ENCODE measurements at places on chromosomes 6 and 20. TPM values are rescaled to one million over a fixed set of nuclear protein-coding genes. Genes with fewer than 3 reads are reported as not detected.

Gene GABRR1
- polyA plus RNA-seq = not detected

DNA sequence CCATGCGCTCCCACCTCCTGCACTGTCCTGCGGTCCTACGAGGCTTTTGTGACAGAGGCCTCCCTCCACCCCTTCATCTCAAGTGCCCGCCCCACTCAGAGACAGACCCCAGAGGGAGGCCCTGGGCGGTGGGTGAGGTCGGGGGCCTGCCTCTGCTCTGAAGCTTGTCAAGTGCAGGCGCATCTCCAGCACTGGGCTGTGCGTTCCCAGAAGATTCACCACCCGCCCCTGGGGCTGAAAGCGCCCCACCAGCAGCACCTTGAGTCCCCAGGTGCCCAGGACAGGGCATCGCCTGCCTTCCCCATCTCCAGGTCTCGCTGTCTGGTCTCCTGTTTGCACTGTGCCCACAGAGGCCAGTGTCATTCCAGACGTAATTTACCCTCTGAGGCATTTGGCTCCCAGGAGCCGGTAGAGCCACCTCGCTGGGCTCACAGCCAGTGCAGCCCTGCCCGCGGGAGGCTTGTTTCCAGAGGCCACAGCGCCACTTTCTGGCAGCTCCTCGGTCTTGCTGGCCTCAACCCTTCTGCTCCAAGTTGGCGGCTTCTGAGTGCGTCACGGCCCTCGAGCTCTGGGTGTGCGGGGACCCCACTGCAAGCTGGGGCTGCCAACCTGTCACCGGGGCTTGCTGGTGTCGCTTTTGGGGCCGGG lies 191.1 kb downstream of the TAF4 start:
- no peaks in the 10 kb centered on the region for H3K4me1 ChIP-seq
- no peak for DNase-seq
- H3K27ac ChIP-seq = no peak overlapping the region
- H3K36me3 ChIP-seq = no peaks in the 10 kb centered on the region
- no peak overlapping the region for H3K4me3 ChIP-seq

DNA sequence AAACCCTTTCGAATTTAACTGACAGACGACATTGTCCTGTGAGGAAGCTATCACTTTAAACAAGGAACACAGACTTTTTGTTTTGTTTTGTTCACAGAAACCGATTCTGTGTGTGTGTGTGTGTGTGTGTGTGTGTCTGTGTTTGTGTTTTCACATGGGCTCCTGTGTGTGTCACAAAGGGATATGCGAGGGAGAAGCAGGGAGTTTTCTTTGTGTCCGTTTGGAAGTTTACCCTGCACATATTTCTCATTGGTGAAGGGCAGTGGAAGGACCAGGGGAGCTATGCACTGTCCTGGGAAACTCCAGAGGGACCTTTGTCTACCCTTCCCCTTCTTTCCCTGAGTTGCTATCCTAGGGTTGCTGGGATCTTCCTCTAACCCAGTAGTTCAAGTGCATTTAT lies 17.7 kb downstream of the POM121L2 start:
- H3K27ac ChIP-seq = no peak overlapping the region
- H3K27me3 ChIP-seq = peaks cover 99% of the 10 kb centered on the region
- no peak overlapping the region for H3K4me3 ChIP-seq
- no peak for DNase-seq

Gene GJA10
- polyA plus RNA-seq = not detected

DNA sequence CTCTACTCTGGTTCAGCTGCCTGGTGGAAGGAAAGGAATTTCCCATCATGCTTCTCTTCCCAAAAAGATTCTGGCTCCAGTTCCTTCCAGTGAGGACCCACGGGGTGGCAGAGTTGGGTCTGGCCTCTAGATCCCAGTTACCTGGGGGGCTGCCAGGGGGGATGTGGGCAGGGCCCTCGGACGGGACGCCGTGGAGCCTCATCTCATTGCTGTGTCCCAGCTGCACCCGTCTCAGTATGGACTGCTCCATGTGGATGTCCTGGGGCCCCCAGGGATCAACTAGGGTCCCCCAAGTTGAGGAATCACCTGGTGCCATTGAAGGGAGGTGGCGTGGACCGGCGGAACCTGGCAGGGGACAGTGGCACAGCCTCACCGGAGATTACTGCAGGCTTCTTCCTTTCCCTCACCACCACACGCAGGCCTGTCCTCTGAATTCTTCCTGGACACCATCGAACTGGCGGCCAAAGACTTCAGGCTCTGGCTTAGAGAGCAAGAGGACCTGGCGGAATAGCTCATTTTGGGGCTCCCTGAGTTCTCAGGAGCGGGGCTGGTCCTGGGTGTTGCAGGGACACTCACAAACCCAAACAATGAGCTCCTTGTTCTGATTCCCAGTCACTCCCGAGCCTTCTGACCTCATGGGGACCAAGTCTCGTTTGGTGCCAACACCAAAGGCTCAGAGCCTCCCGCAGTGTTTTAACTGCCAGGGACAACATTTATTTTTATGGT lies 8.5 kb downstream of the ZBP1 start:
- no peak overlapping the region for H3K4me3 ChIP-seq
- H3K27ac ChIP-seq = no peak overlapping the region
- no peaks in the 10 kb centered on the region for H3K36me3 ChIP-seq
- H3K27me3 ChIP-seq = no peaks in the 10 kb centered on the region

DNA sequence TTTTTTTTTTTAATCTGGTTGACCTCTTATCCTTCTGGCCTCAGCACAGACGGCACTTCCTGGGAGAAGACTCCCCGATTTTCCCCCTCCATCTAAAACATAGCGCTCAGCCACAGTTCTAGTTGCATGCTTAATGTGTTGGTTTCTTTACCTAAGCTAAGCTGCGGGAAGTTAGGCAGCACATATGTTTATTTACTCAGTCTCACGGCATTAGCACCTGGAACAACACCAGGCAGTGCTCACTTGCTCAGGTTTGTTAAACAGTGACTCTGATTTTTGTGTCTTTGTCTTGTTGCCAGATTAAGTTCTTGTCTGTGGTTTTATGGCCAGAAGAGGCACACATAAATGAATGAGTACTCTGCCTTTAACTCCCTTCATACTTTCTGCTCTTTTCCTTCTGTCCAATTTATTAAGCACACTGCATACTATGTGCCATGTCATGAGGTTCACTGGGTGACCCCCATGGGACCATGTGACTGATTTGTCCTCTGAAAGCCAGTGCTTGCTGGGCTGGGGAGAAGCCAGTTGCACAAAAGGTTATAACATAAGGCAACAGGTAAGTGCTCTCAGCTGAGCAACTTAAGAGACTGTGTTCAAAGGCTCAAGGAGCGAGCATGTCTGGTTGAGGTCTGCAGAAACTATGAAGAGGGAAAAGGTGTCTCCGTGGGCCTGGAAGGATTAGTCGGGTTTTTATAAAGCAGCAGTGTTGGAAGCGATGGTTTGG lies 93.6 kb downstream of the RPP40 start:
- no peak overlapping the region for H3K27ac ChIP-seq
- no peaks in the 10 kb centered on the region for H3K36me3 ChIP-seq
- H3K27me3 ChIP-seq = no peaks in the 10 kb centered on the region
- DNase-seq = no peak

- no peaks in the 10 kb centered on the region for H3K27me3 ChIP-seq
- no peak for DNase-seq
- no peak overlapping the region for H3K27ac ChIP-seq
- no peak overlapping the region for H3K4me3 ChIP-seq
Measured at GRCh38 chr6:169115632-169116031, 138.0 kb downstream of the THBS2 start.

- peak overlapping the region; percentile 1 for H3K4me3 ChIP-seq
- no peaks in the 10 kb centered on the region for H3K27me3 ChIP-seq
- no peaks in the 10 kb centered on the region for H3K36me3 ChIP-seq
- H3K4me1 ChIP-seq = peaks cover 38% of the 10 kb centered on the region
- DNase-seq = peak; percentile 30
Measured at GRCh38 chr6:16736856-16737775, 24.1 kb downstream of the ATXN1 start.

Gene GSTA5
- not detected for polyA plus RNA-seq

Gene DDAH2
- polyA plus RNA-seq = 62.1 TPM

- peak overlapping the region; percentile 74 for H3K27ac ChIP-seq
- no peaks in the 10 kb centered on the region for H3K27me3 ChIP-seq
- no peaks in the 10 kb centered on the region for H3K36me3 ChIP-seq
- peak; percentile 53 for DNase-seq
Measured at GRCh38 chr20:53828682-53829254, 235.1 kb upstream of the ZNF217 start.

DNA sequence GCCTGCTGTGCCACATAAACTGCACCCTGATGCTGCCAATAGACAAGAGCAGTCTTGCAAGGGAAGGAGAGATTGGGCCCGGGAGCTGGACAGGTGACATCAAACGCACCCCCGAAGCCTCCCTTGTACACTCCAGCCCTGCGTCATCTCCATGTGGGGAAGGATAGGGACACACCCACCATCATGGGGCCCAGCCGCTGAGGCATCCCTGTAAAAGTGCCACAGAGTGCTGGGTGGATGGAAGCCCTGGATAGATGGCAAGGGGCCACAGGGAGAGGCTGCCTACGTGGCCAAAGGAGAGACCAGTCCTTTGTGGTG lies 117.1 kb downstream of the SYNDIG1 start:
- no peaks in the 10 kb centered on the region for H3K36me3 ChIP-seq
- no peak overlapping the region for H3K4me3 ChIP-seq
- DNase-seq = no peak
- H3K27me3 ChIP-seq = no peaks in the 10 kb centered on the region

DNA sequence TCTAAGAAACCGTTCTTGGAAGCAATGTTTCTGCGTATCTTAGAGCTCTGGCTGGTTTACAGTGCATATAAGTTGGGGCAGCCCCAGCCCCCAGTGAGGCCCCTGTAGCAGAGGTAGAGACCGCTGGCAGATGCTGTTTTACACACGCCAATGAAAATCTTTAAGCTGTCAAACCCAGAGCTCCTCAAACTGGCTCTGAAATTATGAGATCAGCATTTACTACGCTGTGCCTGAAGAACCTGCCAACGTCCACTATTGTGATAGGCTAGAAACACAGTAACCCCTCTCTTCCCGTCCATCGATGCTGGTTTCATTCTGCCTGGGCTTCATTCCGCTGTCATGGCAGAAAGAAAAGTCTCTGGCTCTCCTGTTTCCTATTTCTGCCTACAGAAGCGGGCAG lies 160.6 kb downstream of the SMOC2 start:
- peaks cover 24% of the 10 kb centered on the region for H3K27me3 ChIP-seq
- peaks cover 5% of the 10 kb centered on the region for H3K36me3 ChIP-seq
- H3K4me1 ChIP-seq = no peaks in the 10 kb centered on the region
- no peak overlapping the region for H3K27ac ChIP-seq
- no peak for DNase-seq
- no peak overlapping the region for H3K4me3 ChIP-seq

DNA sequence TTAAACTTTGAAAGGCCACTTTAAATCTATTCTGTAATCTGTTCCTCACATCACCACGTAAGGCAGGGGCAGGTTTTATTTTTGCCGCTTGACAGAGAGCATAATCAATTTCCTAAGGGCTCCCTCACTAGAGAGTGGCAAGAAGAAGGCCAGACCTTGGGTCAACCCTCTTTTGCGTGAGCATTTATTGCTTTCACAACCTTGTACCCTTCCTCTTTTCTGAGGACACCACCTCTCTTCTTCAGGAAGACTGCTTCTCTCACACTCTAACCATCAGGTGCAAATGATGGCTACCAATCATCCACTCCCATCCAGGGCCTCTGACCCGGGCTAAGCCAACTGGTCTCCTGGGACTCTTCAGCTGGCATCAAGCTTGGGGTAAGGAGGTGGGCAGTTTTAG lies 25.2 kb upstream of the QKI start:
- H3K4me1 ChIP-seq = peaks cover 19% of the 10 kb centered on the region
- H3K36me3 ChIP-seq = no peaks in the 10 kb centered on the region
- H3K4me3 ChIP-seq = no peak overlapping the region
- H3K27me3 ChIP-seq = no peaks in the 10 kb centered on the region
- no peak overlapping the region for H3K27ac ChIP-seq
- no peak for DNase-seq

- H3K4me3 ChIP-seq = no peak overlapping the region
- no peak for DNase-seq
- H3K36me3 ChIP-seq = no peaks in the 10 kb centered on the region
Measured at GRCh38 chr6:130681028-130681427, 146.2 kb upstream of the SMLR1 start.

GRCh38 chr6:54267798-54268197 lies 40.4 kb upstream of the TINAG start:
- no peaks in the 10 kb centered on the region for H3K27me3 ChIP-seq
- no peaks in the 10 kb centered on the region for H3K4me1 ChIP-seq
- H3K4me3 ChIP-seq = no peak overlapping the region
- no peak for DNase-seq

DNA sequence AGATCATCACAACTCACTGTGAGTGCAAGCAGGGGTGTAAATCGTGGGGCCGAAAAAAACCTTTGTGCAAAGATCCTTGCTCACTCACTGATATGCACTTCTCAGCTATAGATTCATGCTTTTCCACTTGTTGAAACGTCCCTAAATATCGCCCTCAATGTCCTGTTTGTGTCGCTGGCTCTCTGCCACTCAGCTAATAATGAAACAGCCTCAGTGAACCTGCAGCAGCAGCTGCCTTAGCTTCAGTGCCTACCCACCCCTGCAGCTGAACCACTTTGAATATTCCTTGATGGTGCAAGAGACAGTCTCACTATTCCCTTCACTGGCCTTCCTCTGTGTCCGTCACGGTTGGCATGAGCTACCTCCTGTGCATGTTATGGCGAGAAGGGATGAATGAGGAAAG lies 128.9 kb upstream of the NAA20 start:
- DNase-seq = peak; percentile 30
- peaks cover 4% of the 10 kb centered on the region for H3K36me3 ChIP-seq
- no peaks in the 10 kb centered on the region for H3K27me3 ChIP-seq
- peaks cover 6% of the 10 kb centered on the region for H3K4me1 ChIP-seq
- peak overlapping the region; percentile 46 for H3K4me3 ChIP-seq

Gene SIRPG
- polyA plus RNA-seq = not detected

DNA sequence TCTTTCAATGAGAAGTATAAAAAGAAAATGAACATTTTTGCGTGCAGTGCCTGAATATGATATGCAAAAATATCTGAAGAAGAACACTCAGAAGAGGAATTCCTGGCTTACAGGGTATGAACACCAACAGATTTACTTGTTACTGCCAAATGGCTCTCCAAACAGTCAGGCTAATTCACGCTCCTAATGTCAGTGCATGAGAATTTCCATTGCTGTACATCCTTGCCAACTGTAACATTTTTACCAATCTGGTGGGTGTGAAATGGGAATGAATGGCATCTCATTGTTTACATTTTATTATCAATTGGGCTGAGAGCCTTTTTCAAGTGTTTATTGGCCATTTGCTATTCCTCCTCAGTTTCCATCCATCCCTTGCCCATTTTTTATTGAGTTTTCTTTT lies 365.3 kb upstream of the MAP3K7 start:
- no peaks in the 10 kb centered on the region for H3K4me1 ChIP-seq
- no peak overlapping the region for H3K27ac ChIP-seq
- H3K4me3 ChIP-seq = no peak overlapping the region
- DNase-seq = no peak

- H3K27ac ChIP-seq = no peak overlapping the region
- no peaks in the 10 kb centered on the region for H3K36me3 ChIP-seq
- no peak overlapping the region for H3K4me3 ChIP-seq
- H3K4me1 ChIP-seq = no peaks in the 10 kb centered on the region
Measured at GRCh38 chr6:105034470-105034869, 77.6 kb downstream of the LIN28B start.
